ENCODE measurements at places on chromosomes 7 and 10.

GRCh38 chr10:104429846-104430245, 76.2 kb downstream of the CFAP58 start:
- no peak for DNase-seq

DNA sequence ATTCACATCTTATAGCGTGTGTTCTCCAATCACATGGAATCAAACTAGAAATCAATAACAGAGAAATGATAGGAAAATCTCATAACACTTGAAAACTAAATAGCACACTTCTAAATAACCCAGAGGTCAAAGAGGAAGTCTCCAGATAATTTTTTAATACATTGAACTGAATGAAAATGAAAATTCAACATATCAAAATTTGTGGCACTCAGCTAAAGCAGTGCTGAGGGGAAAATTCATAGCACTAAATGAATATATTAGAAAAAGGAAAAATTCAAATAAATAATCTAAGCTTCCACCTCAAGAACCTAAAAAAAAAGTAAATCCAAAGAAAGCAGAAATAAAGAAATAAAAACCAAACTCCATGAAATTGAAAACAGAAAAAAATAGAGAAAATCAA, 17.3 kb downstream of the CALML3 start:
- no peak for DNase-seq

GRCh38 chr10:61503051-61503450, 49.9 kb upstream of the TMEM26 start:
- no peak for DNase-seq

DNA sequence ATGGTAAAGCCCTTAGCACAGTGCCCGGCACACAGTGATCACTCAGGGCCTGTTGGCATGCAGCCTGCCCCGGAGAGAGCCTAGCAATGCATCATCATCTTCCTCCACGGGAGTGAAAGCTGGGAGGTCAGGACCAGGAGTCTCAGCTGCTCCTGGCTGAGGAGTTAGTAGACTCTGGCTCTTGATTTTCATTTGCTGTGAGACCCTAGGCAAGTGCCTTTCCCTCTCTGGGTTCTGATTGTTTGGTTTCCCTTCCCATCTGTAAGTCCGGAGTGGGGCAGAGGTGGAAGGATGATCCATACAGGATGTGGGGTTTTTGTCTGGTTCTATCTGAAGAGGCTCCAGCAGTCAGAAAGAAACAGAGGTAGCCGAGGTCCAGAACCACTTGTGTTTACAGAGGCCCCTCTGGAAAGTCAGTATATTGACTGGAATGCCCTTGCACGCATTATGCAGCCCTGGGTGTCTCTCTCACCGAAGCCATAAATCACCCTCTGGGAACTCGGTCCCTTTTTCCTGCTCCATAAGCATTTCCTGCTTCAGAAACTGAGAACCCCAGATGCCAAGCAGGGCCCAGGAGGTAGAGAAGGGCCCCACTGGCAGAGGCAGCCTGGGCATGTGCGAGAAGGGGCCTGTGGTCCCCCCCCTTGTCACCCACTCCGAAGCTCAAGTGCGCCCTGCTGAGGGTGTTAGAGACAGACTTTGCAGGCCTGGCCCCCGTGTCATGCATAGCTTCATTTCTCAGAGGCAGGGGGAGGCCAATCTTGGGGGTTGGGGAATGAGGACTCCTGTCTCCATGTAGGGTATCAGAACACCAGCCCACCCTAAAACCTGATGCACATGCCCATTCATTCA, 8.5 kb downstream of the UNC5B start:
- DNase-seq = no peak
